NCI-H1417 (cell line): ENCODE measurements at places on chromosomes 16 and 17.
A peak's percentile ranks its signal among the peaks of the same experiment; 100 is the strongest.

DNA sequence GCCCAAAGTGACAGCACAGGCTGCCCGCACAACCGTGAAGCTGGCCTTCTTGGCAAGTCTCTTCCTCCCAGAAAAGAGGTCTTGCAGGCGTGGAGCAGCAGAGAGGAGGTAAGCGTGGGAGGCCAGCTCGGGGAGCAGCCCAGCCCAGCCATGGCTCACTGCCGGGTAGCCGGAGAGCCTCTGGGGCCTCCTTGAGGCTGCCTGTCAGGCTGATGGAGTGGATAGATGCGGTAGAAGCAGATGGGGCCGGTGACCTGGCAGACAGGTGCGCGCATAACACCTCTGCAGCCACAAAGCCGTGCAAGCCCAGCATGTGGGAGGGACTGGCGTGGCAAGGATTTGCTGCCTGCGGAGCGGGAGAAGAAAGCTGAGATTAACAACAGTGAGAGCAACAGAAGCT is 17.1 kb upstream of the DOK4 start:
- peak; percentile 95 for DNase-seq

DNA sequence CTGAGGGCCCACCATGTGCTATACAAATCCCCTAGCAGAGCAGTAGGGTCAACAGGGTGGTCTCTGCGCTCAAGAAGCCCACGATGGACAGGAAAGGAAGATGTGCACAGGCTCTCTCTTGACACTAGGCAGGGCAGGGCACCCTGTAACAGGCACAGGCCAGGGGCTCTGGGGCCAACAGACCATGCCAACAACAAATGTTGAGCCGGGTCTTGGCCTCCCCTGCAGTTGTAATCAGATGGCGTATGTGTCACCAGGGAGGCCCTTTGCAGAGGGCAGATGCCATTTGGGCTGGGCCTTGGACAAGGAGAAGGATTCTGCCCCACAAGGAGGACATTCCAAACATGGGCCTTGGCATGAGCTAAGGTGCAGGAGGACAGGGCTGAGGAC is 5.3 kb downstream of the TRPV1 start:
- no peak for DNase-seq

DNA sequence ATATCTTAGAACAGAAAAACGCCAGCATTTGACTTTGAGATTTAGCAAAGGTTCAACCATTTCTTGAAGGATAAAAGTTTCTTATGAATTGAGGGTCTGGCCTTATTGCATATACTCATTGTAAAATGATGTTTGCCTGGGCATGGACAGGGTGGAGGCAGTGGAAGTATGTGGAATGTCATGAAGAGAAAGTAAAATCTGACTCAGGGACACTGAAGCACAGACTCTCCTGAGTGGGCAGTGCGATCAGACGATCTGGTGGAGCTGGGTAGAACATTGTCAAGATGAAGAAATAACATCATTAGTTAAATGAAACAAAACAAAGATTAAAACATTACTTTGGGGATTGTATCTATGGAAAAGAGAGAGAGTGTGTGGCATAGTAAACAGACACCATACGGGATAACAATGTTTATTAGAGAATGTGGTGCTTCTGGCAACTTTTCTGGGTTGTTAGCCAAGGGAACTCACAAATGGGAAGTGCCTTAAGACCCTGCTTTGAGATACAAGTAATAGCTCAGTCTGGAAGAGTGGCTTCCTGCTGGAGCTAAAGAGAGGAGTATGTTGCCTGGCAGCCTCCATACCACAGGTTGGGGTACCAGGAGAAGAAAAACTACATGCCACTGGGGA is 4.4 kb downstream of the MAP3K3 start:
- DNase-seq, result no peak

DNA sequence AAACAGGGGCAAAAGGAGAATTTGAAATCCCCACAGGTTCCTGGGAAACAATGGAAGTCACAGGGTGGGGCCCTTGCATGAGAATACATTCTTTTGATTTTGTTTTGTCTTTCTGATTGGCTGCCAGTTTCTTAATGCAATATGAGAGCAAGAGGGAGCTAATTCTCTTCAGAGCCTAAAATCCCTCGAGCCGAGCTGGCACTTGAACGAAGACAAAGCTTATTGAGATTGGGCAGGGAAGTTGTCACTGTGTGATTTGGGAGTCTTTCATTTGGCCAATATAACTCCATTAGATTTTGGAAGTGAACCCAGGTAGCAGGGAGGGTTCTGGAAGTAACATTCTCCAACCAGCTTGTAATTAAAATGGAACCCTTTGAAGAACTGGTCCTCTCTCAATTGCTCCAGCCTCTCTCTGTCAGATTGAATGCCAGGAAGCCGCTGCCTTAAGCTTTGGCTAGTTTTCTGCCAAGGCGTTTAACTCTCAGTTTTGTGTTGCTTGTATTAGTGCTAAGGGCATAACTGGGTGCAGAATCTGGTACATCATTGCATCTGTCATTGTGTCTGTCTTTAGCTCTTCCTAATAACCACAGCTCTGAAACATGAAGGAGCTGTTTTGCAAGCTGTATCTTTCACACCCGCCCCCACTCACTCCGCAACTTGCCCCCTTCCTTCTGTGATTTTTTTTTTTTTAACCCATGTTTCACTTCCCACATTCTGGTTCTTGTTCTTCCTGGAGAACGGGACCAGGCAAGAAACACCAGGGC is 272.0 kb downstream of the MAF start:
- no peak for DNase-seq

DNA sequence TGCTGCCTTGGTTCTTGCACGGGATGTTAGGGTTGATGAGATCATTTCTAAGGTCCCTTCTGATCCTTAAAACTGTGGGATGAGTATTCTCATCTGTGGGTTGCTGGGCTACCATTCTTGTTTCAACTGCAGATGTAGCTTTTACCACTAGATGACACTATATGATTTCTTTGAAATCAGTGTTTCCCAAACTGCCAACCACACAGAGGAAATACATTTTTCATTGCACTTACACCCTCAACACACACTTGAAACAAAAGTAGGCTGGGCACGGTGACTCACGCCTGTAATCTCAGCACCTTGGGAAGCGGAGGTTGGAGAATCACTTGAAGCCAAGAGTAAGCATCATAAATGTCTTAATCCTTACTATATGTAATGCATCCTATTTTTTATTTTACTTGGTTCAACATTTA is 15.3 kb downstream of the LCMT1 start:
- no peak for DNase-seq

- DNase-seq, result no peak
Observed at GRCh38 chr16:66353055-66353454, 13.4 kb upstream of the CDH5 start.

- DNase-seq, result peak; percentile 53
Observed at GRCh38 chr16:11143372-11144035, 112.5 kb downstream of the SOCS1 start.

DNA sequence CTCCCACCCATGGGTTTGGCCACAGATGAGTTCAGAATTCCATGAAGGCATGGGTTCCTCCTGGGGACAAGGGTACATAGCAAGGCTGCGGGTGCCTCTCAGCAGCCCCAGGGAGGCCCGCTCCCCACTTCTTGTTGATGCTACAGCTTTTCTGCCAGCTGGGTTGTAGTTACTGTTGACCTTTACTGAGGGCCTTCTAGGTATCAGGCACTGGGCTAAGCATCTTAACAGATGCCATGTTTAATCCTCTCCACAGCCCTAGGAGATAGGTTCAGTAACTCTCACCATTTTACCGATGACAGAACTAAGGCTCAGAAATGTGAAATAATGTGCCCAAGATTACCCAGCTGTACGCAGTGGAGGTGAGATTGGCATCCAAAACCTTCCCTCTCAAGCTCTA is 54.3 kb upstream of the DLX4 start:
- no peak for DNase-seq

DNA sequence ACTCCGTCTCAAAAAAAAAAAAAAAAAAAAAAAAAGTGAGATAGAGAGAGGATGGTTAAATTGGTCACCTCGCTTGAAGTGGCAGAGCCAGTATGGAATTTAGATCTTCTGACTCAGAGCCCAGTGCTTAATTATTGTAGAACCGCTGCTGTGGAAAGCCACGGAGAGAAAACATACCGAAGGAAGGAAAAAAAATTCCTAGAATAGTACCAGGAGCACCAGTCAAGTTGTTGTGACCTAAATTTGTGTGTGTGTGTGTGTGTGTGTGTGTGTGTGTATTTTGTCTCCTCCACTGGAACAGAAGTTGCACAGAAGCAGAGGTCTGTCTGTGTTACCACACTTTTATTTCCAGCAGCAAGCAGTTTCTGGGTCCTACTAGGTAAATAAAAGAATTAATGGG is 10.6 kb upstream of the NUP85 start:
- no peak for DNase-seq

- no peak for DNase-seq
Observed at GRCh38 chr16:11078812-11079459, 134.6 kb downstream of the CLEC16A start.

GRCh38 chr16:10228779-10229178 is 46.6 kb upstream of the GRIN2A start:
- no peak for DNase-seq

- DNase-seq, result no peak
Observed at GRCh38 chr17:1271441-1271840, 1.2 kb downstream of the BHLHA9 start.

- DNase-seq, result peak; percentile 94
Observed at GRCh38 chr16:4944333-4945281, 7.7 kb upstream of the PPL start.

- no peak for DNase-seq
Observed at GRCh38 chr16:27398894-27399853, 2.8 kb upstream of the IL21R start.

DNA sequence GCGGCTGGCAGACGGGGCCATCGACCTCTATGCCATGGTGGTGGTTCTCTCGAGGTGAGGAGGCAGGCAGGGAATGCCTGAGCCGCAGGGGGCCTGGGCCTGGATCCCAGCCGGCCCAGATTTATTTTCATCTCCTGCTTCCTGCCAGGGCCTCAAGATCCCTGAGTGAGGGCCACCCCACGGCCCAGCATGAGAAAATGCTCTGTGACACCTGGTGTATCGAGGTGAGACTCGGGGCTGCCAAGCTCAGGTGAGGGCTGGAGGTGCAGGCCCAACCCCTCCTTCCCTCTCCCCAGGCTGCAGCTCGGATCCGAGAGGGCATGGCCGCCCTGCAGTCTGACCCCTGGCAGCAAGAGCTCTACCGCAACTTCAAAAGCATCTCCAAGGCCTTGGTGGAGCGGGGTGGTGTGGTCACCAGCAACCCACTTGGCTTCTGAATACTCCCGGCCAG is 4.9 kb downstream of the ACADVL start:
- DNase-seq, result no peak

GRCh38 chr16:30104492-30104891 is 8.5 kb upstream of the YPEL3 start:
- DNase-seq, result no peak

- no peak for DNase-seq
Observed at GRCh38 chr16:75333721-75334163, 82.3 kb upstream of the BCAR1 start.

DNA sequence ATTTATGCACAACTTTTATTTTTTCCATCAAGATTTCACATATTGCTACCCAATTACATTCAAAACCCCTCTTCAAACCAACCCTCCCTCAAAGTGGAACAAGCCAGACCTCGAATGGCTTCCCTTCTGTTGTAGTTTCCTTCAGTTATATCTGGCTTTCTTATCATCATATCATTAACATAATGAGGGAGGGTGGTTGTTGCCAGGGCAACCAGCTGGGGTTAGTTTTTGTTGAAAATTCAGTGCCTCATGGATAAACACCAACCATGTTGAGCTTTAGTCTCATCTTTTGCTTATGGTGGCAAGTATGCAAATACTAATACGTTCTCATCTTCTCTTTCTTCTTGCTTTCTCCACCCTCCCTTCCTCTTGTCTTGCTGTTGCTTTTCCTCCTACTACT is 359.7 kb downstream of the CDH11 start:
- DNase-seq, result no peak

DNA sequence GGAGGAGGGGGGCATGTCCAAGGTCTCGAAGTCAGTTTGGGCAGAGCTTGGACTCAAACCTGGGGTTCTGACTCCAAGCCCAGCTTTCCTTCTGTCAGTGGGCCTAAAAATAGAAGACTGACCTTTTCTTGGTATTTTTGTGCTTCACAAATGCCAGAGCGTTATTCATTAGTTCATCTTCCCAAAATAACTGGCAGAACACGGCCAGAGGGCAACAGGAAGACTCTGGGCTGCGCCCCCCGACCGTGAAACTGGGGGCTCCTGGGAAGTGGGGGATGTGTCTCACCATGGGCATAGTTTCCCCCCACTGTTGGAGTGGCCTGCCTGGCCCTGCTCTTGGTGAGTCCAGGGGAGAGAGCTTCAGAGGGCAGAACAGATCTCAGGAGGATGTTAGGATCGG is 94.0 kb downstream of the SOCS1 start:
- no peak for DNase-seq

DNA sequence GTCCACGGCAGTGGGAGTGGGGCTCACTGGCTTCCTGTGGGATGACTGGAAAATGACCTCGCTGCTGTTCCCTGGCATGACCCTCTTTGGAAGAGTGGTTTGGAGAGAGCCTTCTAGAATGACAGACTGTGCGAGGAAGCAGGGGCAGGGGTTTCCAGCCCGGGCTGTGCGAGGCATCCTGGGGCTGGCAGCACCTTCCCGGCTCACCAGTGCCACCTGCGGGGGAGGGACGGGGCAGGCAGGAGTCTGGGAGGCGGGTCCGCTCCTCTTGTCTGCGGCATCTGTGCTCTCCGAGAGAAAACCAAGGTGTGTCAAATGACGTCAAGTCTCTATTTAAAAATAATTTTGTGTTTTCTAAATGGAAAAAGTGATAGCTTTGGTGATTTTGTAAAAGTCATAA is 7.8 kb upstream of the RNF213 start:
- DNase-seq, result peak; percentile 26

- DNase-seq, result no peak
Observed at GRCh38 chr16:84027625-84028024, 15.0 kb downstream of the SLC38A8 start.

GRCh38 chr17:82754297-82755208 is 2.7 kb downstream of the TBCD start:
- no peak for DNase-seq

DNA sequence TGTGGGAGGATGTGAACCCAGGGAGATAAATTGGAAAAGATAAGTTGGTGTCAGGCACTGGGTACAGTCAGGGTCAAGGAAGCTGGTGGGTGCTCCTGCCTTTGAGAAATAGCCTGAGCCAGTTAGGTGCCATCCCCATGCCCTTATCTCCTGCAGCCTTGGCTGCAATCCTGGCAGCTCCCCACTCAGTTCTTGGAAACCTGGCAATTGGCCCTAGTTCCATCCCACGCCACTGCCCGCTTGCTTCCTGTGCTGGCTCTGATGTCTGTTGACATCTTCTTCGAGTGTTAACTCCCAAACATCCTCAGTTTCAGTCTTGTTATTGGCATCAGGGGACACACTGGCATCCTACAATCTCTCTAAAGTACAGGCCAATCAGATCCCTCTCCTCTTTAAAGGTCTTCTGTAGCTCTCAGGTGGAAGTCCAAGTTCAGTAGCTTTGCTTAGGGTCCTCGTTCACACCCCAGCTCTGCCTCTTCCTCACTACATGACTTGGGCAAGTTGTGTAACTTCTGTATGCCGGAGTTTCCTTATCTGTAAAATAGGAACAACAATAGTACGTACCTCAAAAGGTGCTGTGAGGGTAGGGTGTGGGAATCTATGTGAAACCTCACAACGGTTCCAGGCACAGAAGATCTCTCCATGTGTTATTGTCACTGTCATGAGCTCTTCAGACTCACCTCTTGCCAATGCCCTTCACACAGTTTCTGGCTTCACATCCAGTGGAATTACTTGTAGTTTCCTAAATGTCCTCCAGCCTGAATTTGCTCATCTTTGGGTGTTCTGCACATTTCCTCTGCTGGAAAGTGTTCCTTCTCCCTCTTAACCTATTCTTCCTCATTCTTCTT is 13.5 kb upstream of the PRKAR1A start:
- DNase-seq, result no peak
